D341Med (cell line): ENCODE measurements at places on chromosomes 4 and X.

GRCh38 chr4:38266616-38267015, 306.4 kb downstream of the PTTG2 start:
- DNase-seq: no peak

- peak; percentile 22 for DNase-seq
Observed at GRCh38 chr4:107153228-107153627, 117.1 kb upstream of the DKK2 start.

- no peak for DNase-seq
Observed at GRCh38 chrX:135420831-135421230, 913 bp upstream of the SMIM10L2A start.

DNA sequence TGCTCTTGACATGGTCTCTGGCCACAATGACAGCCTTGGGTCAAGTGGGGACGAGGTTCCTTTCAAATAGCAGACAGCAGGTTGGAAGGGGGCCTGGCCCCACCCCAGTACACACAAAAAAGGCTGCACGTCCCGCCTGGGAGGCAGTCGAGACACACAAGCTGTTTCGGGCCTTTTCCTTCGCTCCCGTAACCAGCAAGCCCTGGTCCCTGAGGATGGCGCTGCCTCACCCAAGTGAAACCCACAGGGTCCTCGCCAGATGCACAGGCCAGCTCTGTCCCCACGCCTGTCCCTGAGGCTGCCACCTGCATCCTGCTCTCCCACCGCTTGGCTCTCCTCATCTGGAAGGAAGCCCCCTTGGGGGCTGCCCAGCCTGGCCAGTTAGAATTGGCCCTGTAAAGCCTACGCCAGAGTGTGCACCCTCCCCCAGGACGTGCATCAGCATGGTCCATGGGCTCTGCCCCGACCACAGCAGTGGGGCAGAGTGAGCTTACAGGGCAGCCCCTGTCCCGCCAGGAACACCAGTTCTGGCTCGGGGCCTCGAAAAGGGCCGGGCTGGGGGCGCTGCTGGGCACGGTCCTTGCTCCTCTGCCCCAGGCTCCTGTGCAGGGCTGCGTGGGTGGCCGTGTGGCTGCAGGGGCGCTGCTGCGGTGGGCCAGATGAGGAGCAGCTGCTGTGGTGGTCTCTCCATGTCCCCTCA, 2.0 kb downstream of the CPLX1 start:
- peak; percentile 42 for DNase-seq

GRCh38 chr4:11650801-11651596, 222.3 kb upstream of the HS3ST1 start:
- DNase-seq: no peak

DNA sequence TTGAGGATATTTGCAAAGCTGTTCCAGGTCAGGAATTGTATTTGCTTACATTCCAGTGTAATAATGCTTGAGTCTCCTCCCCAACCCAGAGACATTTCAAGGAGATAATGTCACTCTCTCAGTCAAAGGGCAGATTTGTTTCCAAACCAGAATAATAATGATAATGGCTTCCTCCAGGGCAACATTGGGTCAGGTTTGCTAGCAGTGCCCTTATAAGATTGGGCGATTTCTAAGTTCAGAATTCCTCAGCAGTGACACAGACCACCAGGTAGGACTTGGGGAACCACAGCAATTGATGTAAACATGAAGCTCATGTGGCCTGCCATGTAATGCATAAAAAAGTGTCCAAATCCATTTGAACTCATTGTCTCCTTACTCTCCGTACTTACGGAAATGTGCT, 125.2 kb downstream of the BMP15 start:
- DNase-seq: no peak

GRCh38 chr4:80156410-80156809, 40.9 kb upstream of the PRDM8 start:
- no peak for DNase-seq

DNA sequence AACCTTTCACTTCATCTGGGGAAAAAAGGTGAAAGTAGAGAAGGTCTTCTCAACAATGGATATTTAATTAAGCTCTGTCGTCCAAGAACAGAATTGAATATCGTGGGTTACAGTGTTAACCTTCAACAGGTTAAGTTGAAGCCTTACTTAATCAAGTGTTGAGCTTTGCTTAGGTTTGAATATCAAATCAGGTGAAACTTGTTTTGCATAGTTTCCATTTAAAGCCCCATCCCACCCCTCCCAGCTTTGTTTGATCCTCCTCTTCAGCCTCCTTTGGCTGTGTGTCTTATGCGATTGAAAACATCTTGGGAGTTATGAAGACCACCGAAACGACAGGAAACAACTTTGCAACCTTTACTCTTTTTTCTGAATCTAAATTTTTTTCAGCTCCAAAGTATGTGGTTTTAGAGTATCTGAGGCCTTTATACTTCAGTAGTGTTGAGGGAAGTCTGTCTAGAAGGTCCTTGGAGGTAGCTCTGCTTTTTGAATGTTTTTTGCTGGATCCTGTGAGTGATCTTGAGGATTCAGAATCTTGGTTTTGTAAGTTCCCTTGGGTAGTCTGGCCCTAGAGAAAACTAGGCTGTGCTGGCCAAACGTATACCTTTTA, 39.1 kb downstream of the MCUB start:
- DNase-seq: no peak

DNA sequence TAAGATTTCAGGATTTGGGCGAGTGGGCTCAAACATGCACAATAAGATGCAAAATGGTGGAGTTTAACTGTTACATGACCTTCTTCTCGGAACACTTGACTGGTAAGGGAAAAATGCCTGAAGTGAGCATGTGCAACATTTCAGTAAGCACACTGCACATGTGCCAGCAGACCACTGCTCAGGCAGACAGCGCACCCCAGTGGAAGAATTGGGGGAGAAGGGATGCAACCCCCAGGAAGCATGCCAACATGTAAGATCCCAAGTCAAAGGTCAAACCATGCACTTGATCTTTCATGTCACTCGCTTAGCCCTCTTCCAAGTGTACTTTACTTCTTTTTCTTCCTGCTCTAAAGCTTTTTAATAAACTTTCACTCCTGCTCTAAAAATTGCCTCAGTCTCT, 256.3 kb downstream of the CENPC start:
- DNase-seq: peak; percentile 81
